ENCODE measurements at places on chromosomes 16 and 17. TPM values are rescaled to one million over a fixed set of nuclear protein-coding genes. Genes with fewer than 3 reads are reported as not detected.

DNA sequence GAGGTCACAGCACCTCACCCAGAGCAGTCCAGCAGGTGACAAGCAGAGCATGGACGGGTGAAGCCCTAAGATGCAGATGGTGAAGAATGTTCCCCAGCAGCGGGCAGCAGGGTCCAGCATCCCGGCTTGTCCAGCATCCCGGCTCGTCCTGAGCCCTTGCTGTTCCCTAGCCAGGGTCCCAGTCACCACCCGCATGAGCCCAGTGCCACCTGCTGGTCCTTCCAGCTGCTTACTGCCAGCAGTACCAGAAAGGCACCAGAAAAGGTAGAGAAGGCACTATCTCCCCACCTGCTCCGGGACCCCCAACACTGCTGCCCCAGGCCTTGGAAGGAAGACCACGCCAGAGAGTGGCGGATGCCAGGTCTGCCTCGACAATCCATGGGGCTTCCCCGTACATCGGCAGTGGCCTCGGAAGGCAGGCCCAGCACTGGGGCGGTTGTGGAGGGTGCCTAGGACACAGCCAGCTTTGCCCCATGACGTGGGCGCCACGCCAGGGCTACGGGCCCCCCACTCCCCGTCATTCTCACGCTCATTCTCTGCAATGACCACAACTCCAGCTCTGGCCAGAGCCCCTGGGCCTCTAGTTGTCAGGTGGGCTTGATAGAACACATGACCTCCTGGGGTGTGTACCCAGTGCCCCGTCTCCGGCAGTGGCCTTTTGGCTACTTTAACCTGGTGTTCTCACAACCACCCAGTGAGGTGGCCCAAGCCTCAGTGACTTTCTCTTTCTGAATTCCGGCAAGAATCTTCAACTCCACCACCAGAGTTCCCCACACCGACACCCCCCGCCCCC, 1.4 kb downstream of the CENPX start:
- H3K36me3 ChIP-seq = no peaks in the 10 kb centered on the region
- peak overlapping the region; percentile 76 for H3K27ac ChIP-seq
- H3K4me3 ChIP-seq = peak overlapping the region; percentile 84
- DNase-seq = peak; percentile 83

DNA sequence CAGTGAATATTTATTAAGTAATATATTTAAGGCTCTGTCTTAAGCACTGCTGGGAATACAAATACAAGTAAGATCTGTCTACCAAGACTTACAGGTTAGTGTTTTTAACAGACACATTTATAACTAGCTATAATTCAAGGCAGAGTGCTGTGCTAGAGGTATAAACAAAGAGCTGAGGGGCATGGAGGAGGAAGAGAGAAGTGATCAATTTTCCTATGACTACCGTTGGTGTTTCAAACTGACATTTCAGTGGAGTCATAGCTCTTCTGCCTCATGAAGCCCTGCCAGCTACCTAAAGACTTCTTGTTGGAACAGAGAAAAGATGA, 79.9 kb downstream of the CYB561 start:
- H3K27ac ChIP-seq = no peak overlapping the region
- no peaks in the 10 kb centered on the region for H3K27me3 ChIP-seq
- H3K4me1 ChIP-seq = no peaks in the 10 kb centered on the region
- H3K4me3 ChIP-seq = no peak overlapping the region
- DNase-seq = no peak

DNA sequence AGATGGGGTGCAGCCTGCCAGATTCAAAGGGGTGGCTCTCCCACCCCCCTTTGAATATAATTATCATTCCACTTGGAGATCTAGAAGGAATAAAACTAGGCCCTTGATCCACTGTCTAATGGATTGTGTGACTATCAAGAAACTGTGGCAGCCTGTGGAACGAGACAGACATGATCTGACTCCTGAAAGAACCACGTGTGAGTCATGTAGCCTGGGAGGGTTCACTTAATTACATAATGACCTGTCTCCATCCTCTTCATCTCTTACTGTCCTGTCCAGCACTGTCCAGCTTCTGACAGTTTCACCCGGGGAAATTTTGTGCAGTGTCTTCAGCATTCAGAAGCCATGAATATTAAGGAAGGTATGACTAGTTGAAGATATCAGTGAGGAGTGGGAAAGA, 43.3 kb upstream of the CDH13 start:
- H3K4me3 ChIP-seq = no peak overlapping the region
- no peaks in the 10 kb centered on the region for H3K4me1 ChIP-seq
- H3K27ac ChIP-seq = no peak overlapping the region
- H3K36me3 ChIP-seq = no peaks in the 10 kb centered on the region

DNA sequence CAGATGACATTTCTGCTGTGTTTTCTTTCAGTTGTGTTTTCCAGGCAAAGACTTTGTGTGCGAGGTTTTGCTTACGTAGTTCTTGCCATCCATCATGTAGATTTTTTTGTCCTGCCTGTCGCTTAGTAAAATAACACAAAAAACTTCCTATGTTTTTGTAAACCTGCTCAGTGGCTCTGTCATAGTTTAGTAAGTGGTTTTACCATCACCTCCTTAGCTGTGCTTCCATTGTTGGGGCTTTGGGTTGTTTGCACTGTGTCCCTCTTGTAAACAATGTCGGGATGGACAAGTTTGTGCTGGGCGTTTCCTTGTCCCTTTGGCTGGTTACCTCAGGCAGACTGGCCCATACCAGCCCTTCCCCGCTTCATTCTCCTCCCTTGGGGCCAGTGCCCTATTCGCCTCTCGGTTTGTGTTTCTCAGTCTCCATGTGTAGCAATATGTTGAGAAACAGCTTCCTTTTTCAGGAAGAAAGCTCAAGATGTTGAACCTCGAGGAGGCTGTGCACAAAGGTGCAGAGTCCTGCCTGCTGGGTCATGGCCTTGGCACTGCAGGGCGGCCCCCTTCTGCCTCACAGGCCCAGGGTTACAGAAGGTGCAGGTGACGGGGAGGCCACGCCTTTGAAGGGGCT, 74.6 kb downstream of the KSR1 start:
- peak overlapping the region; percentile 68 for H3K27ac ChIP-seq
- peaks cover 2% of the 10 kb centered on the region for H3K36me3 ChIP-seq
- H3K4me3 ChIP-seq = no peak overlapping the region
- H3K4me1 ChIP-seq = peaks cover 44% of the 10 kb centered on the region

GRCh38 chr16:50568187-50568815, 20.1 kb downstream of the NKD1 start:
- H3K27me3 ChIP-seq = no peaks in the 10 kb centered on the region
- no peak for DNase-seq
- H3K4me3 ChIP-seq = no peak overlapping the region
- peaks cover 4% of the 10 kb centered on the region for H3K36me3 ChIP-seq
- H3K27ac ChIP-seq = no peak overlapping the region

DNA sequence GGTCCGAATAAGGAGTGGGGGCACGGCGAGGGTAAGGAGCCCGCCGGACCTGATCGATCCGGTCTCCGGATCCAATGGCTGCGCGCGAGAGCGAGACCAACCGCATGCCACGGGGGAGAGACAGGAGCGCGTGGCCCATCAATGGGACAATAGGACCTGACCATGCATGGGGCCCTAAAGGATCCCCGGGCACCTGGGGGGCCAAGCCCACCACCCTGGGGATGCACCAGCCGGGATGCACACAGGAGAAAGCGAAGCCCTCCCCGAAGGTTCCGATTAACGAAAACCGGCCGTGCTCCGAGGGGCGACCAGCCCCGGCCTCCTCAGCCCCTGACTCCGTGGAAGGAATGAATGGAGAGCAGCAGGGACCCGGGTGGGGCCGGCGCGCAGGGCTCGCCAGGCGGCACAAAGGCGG, 525 bp downstream of the JPT1 start:
- peaks cover 18% of the 10 kb centered on the region for H3K36me3 ChIP-seq
- H3K27ac ChIP-seq = peak overlapping the region; percentile 89
- peaks cover 35% of the 10 kb centered on the region for H3K4me1 ChIP-seq
- H3K4me3 ChIP-seq = peak overlapping the region; percentile 96
- no peaks in the 10 kb centered on the region for H3K27me3 ChIP-seq

DNA sequence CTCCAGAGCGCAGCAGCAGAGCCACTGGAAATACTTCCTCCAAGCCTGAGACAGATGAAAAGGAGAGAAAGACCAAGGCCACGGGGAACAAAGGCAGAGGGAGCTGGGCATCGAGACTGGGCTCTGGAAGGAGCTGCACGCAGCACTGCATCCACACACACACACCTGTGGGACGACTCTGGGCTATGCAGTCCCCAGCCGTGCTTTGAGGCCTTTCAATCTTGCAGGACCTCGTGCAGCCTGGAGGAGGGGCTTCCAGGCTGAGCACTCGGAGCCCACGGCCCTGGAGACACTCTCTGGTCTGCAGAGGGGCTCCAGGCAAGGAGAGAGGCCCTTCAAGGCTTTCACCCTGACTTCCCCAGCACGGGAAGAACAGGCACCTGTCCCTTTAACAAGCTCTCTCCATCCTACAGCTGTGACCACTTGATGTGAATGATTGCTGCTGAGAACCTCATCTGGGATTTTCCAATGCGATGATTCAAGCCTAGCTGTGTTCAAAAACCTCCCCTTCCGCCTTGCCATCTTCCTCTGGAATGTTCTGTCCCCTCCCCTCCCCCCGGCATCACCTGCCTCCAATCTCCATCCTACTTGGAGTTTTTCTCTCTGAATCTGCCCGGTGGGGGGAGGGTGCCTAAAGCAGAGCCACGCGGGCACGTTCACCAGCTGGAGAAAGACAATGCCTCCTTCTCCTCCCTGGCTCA, 37.5 kb downstream of the RBFOX3 start:
- no peak overlapping the region for H3K27ac ChIP-seq
- H3K4me1 ChIP-seq = no peaks in the 10 kb centered on the region
- H3K36me3 ChIP-seq = no peaks in the 10 kb centered on the region

DNA sequence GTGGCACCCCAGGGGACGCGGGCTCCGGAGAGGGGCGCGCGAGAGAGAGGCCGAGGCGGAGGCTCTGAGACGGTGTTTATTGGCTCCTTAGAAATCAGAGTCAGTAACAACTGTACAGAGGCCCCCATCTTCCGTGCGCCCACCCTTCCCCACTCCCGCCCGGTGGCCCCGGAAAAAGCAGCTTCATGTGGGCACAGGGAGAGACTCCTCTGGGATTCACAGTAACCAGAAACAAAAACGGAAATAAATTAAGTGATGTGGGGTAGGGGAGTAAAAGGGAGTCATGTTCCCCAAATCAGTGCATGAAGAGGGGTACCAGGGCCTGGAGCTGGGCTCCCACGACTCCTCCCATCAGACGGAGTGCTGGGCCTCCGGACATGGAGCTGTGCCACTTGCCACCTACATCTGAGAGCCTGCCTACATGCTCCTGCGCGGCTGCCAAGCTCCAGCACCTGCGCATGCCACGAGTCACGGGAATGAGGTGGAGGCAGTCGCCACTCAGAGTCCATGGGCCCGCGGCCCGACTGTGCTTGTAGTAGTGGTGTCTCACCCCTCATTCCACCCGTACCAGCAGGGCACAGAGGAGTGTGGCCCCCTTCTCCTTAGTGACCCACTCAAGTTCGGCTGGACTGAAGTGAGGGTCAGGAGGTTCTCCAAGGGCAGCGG, 543 bp upstream of the GPS2 start:
- peaks cover 37% of the 10 kb centered on the region for H3K36me3 ChIP-seq
- H3K4me1 ChIP-seq = peaks cover 40% of the 10 kb centered on the region
- peak overlapping the region; percentile 77 for H3K4me3 ChIP-seq
- H3K27me3 ChIP-seq = no peaks in the 10 kb centered on the region
- H3K27ac ChIP-seq = peak overlapping the region; percentile 82
- DNase-seq = no peak

GRCh38 chr17:16374146-16374938, 6.5 kb upstream of the UBB start:
- no peak for DNase-seq
- H3K4me1 ChIP-seq = no peaks in the 10 kb centered on the region
- H3K27me3 ChIP-seq = no peaks in the 10 kb centered on the region
- no peak overlapping the region for H3K27ac ChIP-seq

DNA sequence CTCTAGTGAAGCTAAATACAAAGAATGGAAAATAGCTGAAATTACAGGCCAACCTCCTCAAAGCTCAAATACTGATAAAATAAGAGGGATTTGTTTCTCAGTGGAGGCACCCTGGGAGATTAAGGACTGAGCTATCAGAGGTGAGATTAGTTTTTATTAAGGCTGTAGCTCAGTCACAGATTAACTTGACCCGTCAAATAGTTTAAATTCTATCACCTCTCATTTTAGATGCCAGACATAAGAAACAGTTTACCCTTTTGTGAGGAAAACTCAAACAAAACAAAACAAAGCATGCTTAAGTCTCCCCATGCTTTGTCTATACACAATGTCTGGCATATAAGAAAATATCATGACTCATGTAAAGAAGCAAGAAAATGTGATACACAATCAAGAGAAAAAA, 208.3 kb upstream of the PMFBP1 start:
- no peak for DNase-seq
- H3K4me1 ChIP-seq = no peaks in the 10 kb centered on the region
- no peaks in the 10 kb centered on the region for H3K36me3 ChIP-seq
- H3K27me3 ChIP-seq = no peaks in the 10 kb centered on the region

GRCh38 chr16:66265048-66265415, 101.5 kb upstream of the CDH5 start:
- no peak overlapping the region for H3K4me3 ChIP-seq
- no peak for DNase-seq
- peaks cover 23% of the 10 kb centered on the region for H3K27me3 ChIP-seq
- H3K27ac ChIP-seq = no peak overlapping the region
- peaks cover 1% of the 10 kb centered on the region for H3K4me1 ChIP-seq
- H3K36me3 ChIP-seq = no peaks in the 10 kb centered on the region

- no peaks in the 10 kb centered on the region for H3K36me3 ChIP-seq
- H3K27me3 ChIP-seq = no peaks in the 10 kb centered on the region
- no peaks in the 10 kb centered on the region for H3K4me1 ChIP-seq
- no peak overlapping the region for H3K27ac ChIP-seq
Measured at GRCh38 chr17:83018658-83019193, 60.7 kb upstream of the METRNL start.

DNA sequence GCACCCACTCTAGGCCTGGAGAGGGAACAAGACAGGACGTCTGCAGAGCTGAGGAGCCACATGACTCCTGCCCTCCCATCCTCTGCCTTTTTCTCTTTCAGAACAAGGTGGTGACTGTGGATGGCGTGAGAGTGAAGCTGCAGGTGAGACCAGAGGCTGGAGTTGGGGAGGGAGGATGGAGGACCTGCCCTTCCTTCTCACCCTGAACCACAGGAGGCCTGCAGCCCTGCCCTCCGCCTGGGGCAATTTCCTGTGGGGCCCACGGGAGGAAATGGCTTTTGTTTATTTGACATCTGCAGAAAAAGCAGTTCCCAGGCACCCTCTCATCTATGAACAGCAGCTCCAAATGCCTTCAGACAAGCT, 5.1 kb downstream of the RAB37 start:
- peak; percentile 72 for DNase-seq
- H3K36me3 ChIP-seq = no peaks in the 10 kb centered on the region
- no peaks in the 10 kb centered on the region for H3K27me3 ChIP-seq
- peak overlapping the region; percentile 50 for H3K4me3 ChIP-seq
- peaks cover 81% of the 10 kb centered on the region for H3K4me1 ChIP-seq

- no peak overlapping the region for H3K27ac ChIP-seq
- H3K4me3 ChIP-seq = no peak overlapping the region
- H3K4me1 ChIP-seq = no peaks in the 10 kb centered on the region
- no peaks in the 10 kb centered on the region for H3K27me3 ChIP-seq
Measured at GRCh38 chr16:5928476-5929065, 831.0 kb upstream of the EEF2KMT start.

- DNase-seq = no peak
- no peak overlapping the region for H3K27ac ChIP-seq
- H3K4me3 ChIP-seq = no peak overlapping the region
- H3K27me3 ChIP-seq = peaks cover 16% of the 10 kb centered on the region
- no peaks in the 10 kb centered on the region for H3K36me3 ChIP-seq
Measured at GRCh38 chr16:86479419-86479818, 30.9 kb upstream of the FOXF1 start.

The DBNDD1 gene
- total RNA-seq = 1.2 TPM

The KCNJ2 gene
- total RNA-seq = not detected

The KCNG4 gene
- total RNA-seq = not detected

The CDH11 gene
- total RNA-seq = not detected

The SLC5A2 gene
- total RNA-seq = 0.11 TPM

The GAS7 gene
- total RNA-seq = 0.60 TPM

The CNTNAP1 gene
- 1.2 TPM for total RNA-seq

The SRR gene
- total RNA-seq = 18.3 TPM
